ENCODE measurements at places on chromosomes 3 and 15.
A peak's percentile ranks its signal among the peaks of the same experiment; 100 is the strongest.

GRCh38 chr3:95939235-95939809 lies 875.1 kb upstream of the EPHA6 start:
- no peak for DNase-seq

- DNase-seq, result no peak
Observed at GRCh38 chr3:143979041-143979440, 7.4 kb downstream of the DIPK2A start.

DNA sequence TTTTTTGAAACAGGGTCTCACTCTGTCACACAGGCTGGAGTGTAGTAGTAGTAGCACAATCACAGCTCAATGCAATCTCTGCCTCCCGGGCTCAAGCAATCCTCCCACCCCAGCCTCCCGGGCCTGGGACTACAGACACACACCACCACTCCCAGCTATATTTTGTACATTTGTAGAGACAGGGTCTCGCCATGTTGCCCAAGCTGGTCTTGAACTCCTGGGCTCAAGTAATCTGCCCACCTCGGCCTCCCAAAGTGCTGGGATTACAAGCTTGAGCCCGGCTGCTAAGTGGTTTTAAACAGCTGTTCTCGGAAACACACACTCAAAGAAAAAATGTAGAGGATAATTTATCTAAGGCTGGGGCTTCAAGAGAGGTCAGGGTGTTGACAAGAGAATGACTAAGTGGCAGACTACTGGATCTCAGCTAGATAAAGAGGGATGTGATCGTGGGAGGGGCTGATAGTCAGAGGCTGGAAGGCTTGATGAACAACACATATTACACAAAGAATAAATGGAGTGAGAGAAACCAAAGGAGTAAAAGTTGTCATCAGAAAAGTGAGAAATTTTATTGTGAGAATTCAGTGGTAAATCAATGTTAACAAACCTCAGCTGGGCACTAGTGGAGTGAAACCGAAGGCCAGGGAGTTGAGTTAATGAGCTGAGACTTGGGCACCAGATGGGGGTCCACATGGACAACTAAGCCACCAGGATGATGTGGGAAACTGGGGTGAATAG lies 6.7 kb downstream of the CCR5AS start:
- peak; percentile 91 for DNase-seq

DNA sequence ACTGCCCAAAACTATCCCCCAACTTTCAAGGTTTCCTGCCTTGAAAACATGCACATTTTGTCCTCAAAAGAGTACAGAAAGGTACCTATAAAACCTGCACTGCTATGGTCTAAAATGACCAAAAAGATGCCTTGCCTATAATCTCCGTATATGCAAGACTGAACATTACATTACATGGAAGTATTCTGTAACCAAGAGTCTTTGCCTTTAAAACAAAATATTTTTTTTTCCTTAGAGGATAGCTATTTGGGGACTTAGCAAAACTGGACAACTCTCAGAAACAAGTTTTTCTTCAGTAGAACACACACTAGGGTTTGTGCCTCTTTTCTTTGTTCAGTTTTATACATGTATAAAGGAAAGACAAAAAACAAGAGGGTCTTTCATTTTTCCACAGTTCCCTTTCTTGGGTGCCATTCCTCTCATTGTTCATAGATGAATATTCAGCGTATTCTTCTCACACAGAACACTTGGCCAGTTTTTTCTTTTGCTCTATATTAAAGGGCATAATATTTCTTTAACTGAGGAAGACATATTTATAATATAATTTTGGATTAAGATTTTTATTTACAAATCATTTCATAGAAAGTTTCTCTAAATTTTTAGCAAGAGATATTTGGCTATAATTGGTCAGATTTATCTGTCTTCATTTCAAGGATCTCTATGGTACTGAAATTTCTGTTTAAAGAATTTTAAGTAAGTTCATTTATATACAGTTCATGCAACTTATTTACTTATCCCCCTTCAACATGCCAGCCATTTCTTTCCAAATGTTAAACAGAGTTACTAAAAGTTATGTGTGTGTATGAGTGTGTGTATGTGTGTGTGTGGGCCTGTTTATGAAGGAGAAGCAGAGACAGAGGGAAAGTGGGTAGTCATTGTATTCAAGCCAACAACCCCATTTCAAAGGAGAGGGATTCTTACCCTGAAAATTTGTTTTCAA lies 142.6 kb downstream of the ZBTB20 start:
- DNase-seq, result no peak

DNA sequence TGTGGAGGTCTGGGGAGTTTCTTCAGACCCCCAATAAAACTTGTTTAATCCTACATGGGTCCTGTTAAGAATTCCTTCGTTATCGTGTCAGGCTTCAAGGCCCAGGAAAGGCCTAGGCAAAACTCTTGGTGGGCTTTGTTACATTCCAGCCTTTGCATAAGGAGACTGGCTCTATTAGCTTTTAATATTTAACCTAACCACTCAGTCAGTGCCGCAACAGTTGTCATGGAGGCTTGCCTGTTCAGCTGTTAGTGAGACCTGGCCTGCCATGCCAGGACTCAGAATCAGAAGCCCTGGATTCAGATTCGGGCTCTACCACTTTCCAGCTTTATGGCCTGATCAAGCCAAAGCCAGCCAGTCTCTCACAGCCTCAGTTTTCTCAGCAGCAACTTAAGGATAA lies 19.6 kb downstream of the EIF1B start:
- DNase-seq, result no peak

- no peak for DNase-seq
Observed at GRCh38 chr15:36126194-36126593, 453.2 kb upstream of the CDIN1 start.

- no peak for DNase-seq
Observed at GRCh38 chr15:88852476-88852875, 42.9 kb downstream of the HAPLN3 start.

DNA sequence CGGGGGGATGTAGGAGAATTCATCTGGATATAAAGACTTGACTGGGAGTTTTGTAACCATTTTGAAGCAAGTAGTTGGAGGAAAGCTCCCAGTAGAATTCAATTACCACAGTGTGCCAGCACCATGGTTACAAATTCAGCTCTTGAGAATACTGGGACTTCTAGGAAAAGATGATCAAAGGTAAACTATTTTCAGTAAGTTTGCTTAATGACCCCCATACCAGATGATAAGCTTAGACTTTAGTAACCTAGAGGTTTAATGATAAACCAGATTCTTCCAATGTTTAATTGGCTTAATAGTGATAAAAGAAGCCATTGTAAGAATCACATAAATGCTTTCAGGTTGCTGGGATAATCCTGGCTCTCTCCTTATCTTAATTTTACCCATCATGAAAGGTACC lies 22.3 kb downstream of the AP4E1 start:
- DNase-seq, result no peak

DNA sequence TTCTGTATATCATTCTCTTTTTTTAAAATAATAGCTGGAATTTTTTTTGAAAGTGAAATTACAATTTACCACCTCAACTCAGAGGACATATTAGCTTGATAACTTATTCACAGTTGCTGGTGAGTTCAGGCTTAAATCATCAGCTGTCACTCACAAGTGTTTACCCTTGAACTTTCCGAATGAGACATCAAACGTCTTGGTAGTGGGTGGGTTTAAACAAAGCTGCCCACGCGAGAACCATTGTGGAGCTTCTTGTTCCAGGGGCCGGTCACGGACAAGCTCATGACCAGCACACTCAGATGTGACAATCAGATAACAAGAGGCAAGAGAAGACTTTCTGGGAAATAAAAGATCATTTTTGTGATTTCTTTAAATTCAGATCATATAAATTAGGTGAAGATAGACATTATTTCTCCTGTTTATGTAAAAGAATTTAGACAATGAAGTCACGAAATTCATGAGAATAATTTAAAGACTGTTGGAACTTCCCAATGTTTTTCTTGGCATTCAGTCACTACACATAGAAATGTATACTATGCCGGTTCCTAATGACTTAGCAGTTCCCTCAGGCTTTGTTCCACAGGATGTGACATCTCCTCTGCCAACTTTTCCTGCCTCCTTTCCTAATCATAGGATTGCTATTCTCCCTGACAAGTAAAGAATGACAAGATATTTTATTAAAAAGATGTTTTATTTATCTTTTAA lies 29.3 kb downstream of the BTD start:
- peak; percentile 62 for DNase-seq

GRCh38 chr3:134803652-134804051 lies 8.6 kb downstream of the EPHB1 start:
- no peak for DNase-seq

DNA sequence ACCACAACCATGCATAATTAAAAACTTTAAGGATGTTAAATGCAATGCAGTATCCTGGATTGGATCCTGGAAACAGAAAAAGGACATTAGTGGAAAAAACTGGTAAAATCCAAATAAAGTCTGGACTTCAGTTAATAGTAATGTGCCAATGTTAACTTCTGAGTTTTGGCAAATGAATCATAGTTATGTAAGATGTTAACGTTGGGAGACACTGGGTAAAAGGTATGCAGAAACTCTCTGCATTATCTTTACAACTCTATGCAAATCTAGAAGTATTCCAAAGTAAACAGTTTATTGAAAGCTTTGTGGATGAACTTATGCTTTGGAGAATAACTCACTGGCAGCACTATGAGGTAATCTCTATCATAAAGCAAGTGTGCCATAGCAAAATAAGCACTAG lies 357.4 kb downstream of the RORA start:
- DNase-seq, result peak; percentile 20

Data from choroid plexus epithelial cell (primary cell).